ENCODE measurements at places on chromosomes 2 and 18.

DNA sequence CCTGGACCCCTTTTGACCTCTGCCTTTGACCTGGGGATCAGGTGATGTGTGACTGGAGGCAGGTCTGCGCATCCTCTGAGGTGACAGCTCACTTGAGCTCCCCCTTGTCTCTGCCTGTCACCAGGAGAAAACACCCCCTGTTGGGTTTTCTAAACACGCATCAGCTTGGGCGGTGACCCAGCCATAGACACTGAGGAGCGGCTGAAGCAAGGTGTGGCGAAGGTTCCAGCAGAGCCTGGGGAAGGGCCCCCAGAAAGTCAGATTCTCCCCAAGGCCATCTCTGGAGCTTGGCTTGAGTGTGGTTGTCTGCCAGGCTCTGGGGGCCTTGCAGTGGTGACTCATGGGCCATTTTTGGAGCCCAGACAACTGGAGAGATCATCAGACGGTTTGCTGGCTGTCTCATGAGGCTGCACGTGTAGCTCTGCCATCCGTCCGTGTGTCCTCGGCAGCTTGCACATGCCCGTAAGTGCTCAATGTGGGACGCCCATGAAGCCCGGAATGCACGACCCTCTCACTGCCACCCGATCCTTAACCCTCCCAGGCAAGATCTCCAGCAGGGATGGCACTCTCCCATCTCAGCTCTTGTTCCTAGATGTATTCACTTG, 29.4 kb downstream of the SIX3 start:
- DNase-seq, result no peak

DNA sequence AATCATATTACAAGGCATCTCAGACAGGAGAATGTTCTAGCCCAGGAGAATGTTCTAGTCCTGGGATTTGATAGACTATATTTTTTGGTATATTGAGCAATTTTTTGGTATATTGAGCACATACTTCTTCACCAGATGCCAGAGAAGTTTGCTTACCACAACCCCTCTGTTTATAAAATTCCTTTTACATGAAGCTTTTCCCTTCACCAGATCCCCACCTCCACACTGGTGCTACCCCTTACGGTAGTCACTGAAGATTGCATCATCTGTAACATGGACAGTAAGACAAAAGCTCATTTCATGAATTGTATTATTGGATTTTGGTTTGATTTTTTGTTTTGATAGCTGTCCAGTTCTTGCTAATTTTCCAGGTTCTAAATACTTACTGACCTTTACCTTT, 7.2 kb upstream of the HNMT start:
- no peak for DNase-seq

DNA sequence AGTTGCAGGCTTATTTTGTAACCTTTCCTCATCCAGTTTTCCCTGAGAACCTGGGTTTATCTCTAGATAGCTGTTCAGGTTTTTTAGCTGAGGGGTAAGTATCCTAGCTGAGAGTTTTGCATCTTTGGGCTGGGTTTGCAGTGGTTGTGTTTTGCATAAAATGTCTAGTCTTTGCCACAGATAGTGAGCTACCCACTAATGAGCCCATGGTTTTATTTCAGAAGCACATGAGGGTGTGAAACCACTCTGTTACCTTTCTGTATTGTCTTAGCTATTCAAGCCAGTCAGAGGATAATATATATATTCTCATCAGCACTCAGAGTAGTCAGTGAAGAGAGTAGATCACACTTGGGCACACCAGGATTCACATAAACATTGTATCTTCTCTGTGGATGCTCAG, 24.6 kb upstream of the TXNDC2 start:
- DNase-seq, result no peak

GRCh38 chr2:43033466-43034241, 192.8 kb downstream of the ZFP36L2 start:
- no peak for DNase-seq

DNA sequence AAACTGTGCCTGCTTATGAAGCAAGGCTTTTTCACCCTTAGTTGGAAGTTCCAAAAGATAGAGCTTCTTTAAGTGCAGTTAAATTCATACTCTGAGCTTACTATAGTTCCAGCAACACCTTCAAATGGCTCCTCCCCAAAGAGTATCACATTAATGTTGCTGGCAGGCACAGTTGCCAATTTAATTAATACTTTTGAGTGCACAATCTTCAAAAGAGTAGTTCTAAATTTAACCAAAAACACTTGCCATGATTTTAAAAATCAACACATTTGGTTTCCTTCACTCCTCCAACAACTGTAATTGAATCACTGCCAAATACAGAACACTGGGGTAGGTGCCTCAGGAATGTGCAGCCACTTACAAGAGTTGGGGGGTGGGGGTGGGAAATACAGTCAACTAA, 150.6 kb upstream of the UBE2E3 start:
- DNase-seq, result no peak

DNA sequence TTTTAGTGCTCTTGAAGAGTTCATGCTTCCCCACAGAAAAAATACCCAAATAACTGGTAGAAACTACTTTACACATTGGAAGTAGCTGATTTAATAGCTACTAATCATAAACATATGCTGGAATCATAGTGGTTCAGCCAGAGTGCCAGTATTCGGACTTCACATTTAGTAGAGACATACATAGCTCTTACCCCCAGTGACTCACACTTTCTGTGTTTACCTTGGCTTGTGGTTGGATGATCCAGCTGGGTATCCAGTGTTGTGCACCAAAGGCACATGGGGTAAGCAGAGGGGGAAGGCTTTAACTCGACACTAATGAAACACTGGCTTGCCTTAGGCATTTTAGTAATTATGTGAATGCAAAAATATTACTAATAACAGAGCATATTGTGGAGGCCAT, 18.1 kb downstream of the ARHGAP28 start:
- no peak for DNase-seq

DNA sequence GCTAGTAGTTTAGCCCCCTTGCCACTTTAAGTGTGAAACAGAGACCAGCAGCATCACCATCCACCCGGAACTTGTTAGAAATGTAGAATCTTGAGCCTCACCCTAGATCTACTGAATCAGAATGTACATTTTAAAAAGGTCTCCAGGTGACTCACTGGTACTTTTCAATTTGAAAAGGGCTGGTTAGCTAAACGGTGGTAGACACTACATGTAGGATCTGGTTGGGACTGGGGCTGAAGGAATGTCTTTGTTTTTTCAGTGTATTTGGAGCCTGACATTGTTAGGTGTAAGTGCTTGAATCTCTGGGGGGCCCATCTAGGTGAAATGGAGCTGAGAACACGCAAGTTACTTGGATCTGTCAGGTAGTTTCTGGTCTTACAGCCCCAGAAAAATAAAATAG, 44.0 kb upstream of the XPO1 start:
- no peak for DNase-seq

GRCh38 chr2:157760949-157761348, 115.2 kb downstream of the ACVR1 start:
- DNase-seq, result peak; percentile 8

DNA sequence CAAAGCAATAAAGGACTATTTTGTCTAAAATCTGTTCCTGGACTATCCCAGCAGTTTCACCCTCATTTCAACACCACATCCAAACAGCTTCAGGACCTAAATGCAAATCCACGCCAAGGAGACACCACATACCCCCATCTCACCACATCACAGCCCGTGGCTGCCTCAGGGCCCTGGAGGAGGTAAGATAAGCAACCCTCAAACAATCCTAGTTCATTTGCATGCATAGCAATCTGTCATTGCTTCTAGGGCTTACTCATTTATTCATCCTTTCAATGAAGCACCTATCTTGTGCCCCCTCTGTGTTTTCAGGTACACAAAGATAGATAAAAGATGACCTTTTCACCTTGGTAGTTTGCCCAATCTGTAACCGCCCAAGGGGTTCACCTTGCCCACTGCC, 86.5 kb downstream of the VSNL1 start:
- no peak for DNase-seq

DNA sequence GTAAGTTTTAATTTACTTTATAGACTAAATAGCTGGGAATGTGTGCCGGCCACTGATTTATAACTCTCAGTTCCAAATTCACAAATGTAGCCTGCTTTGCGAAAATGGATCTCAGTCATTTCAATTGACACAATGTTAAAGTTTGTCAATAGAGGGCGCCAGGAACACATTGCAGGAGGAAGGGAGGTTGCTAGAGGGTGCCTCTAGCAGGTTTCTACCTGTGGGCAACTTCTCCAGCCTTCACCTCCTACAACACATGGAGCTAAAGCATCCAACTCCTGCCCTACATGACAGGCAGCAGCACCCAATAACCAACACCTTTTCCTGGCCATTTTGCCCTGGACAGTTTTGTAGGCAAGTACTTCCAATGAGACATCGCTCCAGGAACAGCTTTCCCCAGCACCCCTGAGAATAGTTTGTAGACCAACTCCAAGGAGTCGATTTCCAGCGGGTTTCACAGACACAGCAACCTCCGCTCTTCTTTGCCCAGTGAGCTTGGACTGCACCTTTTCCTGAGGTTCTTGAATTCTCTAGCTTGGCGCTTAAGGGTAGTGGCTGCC, 784.8 kb upstream of the CDH2 start:
- peak; percentile 62 for DNase-seq

- DNase-seq, result no peak
Measured at GRCh38 chr18:48034651-48035555, 104.4 kb upstream of the SMAD2 start.

GRCh38 chr2:187338679-187339121, 109.4 kb downstream of the CALCRL start:
- DNase-seq, result no peak

- no peak for DNase-seq
Measured at GRCh38 chr2:116717832-116718231, 1096.7 kb upstream of the DDX18 start.

- DNase-seq, result no peak
Measured at GRCh38 chr2:100645695-100646429, 83.1 kb downstream of the PDCL3 start.

- DNase-seq, result no peak
Measured at GRCh38 chr2:219522111-219523030, 8.1 kb downstream of the ASIC4 start.

GRCh38 chr2:75199428-75200011, at the start of gene TACR1:
TSS of gene TACR1 (minus strand) at chr2:75199520. CDS start at chr2:75198934, 586 bp downstream.
- DNase-seq, result peak; percentile 75

DNA sequence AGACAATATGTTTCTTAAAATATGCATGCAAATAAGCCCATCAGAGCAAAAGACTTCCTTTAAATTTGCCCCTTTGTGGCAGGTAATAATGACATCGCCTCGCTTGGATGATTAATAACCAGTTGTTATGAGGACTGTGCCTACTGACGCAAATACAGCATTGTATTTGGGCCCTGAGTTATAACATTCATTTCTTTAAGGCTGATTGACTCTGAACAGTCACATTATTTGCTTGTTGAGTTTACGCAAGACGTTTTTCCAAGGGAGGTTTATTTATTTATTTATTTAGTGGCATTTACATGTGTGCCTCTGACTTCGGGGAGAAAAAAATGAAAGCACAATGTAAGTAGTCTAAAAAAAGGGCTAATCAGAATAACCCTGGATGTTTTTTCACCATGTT, 88.3 kb downstream of the SLC8A1 start:
- no peak for DNase-seq

GRCh38 chr18:52636536-52636935, 296.5 kb downstream of the DCC start:
- no peak for DNase-seq

- DNase-seq, result no peak
Measured at GRCh38 chr2:31193806-31194205, 23.5 kb downstream of the CAPN14 start.

GRCh38 chr2:205193125-205193835, 489.0 kb upstream of the NRP2 start:
- DNase-seq, result no peak

DNA sequence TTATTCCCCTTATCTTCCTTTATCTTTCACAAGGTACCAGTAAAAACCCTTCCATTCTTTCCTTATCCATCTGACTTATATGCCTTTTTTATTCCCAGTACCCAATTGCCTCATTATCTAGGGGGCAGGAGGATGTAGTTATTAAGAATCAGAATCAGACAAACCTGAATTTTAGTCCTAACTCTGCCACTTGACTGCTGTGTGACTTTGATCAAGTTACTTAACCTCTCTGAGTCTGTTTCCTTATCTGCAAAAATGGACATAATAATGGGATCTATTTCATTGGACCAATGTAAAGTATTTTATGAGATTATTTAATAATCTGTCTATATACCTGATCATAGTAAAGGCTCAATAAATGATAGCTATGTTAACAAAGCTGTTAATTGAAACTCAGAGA, 59.6 kb upstream of the SIX3 start:
- DNase-seq, result no peak

DNA sequence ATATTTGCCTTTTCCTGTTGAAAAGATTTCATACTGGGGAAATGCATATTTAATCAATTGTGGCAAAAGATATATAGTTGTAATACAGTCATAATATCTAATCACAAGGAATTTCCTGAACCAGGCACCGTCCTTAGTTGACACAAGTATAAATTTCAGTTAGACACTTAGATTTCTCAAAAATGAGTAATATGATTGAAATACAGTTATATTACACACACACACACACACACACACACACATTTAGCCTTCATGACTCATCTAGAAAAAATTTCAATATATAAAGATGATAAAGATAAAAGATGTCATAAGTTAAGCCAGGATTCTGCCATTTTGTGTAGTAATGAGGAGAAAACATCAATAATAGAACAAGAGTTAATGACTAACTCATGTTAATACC, 258.4 kb upstream of the ZNF804A start:
- no peak for DNase-seq

- peak; percentile 77 for DNase-seq
Measured at GRCh38 chr2:200455958-200456421, 53.9 kb downstream of the KCTD18 start.

GRCh38 chr2:53036196-53036595, 731.4 kb upstream of the CHAC2 start:
- DNase-seq, result no peak

DNA sequence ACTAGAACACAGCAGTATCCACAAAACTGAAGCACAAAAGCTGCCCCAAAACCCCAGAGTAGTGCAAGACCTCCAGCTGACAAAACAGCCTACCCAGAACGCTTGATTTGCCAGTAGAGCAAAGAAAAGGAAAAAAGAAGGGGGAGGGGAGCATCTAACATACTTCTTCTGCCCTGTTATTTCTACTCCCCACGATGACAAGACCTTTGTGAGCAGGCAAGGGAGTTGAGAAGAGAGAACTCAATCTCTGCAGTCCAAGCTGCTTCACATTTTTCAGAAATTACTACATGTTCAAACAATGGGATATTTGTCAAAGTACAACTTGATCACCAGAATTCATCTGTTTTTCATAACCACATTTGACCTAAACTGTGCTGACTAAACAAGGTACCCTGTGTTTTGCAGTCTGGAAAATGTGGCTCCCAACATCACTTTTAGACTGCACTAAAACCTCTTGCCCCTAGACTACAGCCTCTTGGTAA, 286.7 kb downstream of the EXOC6B start:
- no peak for DNase-seq

- no peak for DNase-seq
Measured at GRCh38 chr2:113068706-113069485, 1.1 kb downstream of the IL1F10 start.

All from RPMI8226 (cell line).